Cortex of kidney (tissue), 1 donor: ENCODE measurements at places on chromosomes 4 and X.

DNA sequence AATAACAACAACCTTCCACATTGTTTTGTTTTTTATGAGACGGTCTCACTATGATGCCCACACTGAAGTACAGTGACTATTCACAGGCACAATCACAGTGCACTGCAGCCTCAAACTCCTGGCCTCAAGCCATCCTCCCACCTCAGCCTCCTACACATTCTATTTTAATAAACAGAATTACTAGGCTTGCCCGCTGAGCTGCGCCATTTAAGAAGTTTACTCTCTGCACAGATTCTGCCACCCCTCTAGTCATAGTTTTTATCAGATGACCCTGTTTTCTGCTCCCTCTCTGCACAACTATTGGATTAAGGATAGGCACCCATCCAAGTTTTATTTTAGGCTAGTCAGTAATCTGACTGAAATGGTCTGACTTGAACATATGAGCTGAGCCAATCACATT lies 11.3 kb upstream of the COX18 start:
- no peak for DNase-seq

DNA sequence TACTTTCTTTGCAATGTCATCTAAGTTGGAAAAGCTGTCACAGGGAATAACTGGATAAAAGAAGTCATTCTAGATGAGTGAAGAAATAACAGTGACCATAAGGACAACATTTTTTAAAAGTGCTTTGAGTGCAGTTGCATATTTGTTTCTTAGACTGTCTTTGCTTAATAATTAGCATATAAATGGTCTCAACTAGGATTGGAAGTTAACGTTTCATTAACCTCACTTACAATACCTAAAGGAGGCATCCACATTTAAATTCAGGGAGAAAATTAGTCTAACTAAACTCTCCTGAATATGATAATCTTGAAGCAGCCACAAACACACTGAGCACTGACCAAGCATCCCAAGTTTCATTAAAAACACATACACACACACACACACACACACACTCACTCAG lies 780.7 kb downstream of the PCDH18 start:
- DNase-seq = no peak

- DNase-seq = no peak
Observed at GRCh38 chrX:69113723-69114122, 51.5 kb downstream of the PJA1 start.

DNA sequence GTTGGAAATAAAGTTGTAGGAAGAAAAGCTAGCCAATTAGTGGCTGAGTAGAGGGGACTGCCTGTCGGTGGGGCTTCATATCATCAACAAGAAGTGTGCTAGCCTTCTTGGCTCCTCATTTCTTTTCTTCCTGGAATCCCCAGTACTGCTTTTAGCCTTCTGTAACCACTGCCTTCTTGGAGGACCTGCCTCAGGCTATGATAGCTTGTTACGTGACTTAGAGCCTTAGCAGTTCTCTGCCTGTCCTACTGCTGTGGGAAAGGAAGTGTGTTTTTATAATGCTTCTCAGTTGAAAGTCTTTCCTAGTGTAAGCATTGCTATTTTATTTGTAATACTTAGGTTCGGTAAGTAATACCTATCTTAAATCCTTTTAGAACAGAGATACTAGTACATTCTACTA lies 61.9 kb downstream of the LARP1B start:
- DNase-seq = no peak

DNA sequence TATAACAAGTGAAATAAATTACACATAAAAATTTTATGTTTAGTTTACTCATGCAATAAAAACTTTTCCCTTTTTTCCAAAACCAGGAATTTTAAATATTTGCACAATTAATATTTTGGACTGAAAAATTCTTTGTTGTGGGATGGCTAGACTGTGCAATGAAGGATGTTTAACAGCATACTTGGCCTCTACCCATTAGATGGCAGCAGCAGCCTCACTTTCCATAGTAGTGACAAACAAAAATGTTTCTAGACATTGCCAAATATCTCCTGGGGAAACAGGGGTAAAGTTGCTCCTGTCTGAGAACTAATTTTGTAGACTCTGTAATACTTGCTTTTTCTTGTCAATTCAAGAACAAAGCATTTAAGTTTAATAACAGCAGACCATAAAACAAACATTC lies 49.8 kb downstream of the SCLT1 start:
- no peak for DNase-seq

DNA sequence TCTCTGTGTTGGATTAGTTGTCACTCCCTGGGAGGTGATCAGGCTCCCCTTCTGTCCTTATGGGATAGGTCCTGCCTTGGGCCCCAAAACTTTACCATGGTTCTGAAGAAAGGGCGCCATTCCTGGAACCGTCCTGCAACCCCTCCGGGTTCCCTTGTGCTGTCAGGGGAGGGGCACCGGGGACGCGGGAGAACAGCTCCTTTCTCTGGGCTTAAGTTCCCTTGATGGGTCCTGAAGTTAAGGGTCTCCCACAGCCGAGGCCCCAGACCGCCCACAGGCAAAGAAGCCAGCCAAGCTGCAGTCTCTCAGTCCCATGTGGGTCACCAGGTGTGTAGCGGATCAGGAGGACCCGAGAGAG lies 44.8 kb downstream of the UGT2A3 start:
- DNase-seq = no peak

DNA sequence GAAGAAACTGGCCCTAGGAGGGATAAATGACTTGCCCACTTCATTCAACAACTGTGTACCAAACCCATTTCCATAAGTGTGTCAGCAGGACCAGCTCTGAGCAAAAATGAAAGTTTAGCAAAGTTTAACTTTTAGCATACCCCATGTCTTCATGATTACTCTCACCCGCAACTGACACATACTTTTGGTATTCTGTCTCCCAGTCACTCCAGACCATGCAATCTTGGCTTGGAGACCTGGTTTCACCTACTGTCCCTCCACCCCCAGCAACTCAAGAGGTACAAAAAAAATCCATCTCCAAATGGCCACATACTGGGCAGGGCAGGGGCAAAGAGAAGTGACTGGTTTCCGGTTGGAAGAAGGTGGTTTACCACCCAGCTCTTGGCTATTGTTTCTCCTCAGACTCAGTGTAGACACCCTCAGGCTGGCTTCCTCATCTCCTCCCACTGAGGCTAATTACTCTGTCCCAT lies 79.8 kb downstream of the RLIM start:
- DNase-seq = no peak

GRCh38 chr4:125702406-125702805 lies 387.7 kb downstream of the FAT4 start:
- DNase-seq = no peak

DNA sequence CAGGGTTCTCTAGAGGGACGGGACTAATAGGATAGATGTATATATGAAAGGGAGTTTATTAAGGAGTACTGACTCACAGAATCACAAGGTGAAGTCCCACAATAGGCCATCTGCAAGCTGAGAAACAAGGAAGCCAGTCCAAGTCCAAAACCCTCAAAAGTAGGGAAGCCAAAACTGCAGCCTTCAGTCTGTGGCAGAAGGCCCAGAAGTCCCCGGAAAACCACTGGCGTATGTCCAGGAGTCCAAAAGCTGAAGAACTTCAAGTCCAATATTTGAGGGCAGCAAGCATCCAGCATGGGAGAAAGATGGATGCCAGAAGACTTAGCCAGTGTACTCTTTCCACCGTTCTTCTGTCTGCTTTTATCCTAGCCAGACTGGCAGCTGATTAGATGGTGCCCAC lies 227.2 kb downstream of the KCTD8 start:
- DNase-seq = no peak

DNA sequence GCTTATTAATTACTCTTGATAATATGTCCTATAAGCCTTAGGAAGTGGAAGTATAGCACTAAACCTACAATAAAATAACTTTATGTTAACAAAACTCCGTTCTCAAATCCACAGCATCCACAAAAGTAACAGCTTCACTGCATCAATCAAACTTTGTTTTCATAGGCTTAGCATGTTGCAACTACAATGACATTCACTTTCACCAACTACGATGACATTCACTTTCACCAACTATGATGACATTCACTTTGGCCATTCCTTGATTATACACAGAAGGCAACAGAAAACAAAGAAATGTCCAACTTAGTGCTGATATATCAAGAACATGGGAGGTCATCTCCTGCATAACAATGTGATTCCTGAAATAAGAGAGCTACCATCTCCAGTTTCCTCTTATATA lies 44.3 kb downstream of the FBXL5 start:
- DNase-seq = no peak

DNA sequence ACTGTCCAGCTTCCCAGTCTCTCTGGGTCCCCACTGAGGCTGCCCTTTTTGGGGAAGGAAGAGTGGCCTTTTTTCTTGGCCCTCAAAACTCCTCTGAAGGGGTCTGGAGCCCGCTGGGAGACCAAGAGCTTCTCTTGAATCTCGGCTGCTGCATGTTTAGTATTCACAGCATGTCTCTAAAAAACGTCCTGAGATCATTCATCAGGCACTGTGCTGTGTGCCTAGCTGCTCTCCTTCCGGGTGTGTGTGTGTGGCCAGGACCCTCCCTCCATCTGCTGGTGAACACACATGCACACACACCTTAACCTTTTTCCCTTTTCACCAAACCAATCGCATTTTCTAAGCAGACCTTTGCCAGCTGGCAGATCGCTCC lies 841 bp upstream of the FRMPD3 start:
- no peak for DNase-seq
